ENCODE measurements at places on chromosomes 7 and 10.

GRCh38 chr10:116753759-116754158 lies 11.4 kb upstream of the HSPA12A start:
- no peak for DNase-seq

DNA sequence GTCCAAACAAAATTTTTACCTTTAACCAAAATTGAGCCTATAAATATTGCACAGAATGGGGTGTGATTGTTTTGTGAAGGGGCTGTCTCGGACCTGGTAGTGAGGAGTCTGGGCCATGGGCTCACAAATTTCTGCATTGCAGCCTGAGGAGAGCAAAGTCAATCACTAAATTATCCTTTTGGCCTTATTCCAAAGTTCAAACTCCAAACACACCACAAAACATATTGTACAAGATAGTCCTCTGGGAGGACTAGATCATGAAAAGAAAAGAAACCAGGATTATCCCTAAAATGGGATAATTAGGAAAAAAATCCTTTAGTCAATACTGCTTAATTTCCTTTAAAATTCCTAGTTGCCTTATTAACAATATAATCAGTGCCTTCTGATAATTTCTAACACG lies 115.5 kb downstream of the BUB3 start:
- DNase-seq, result no peak

- DNase-seq, result no peak
Observed at GRCh38 chr7:130432886-130433285, 7.9 kb downstream of the CEP41 start.

GRCh38 chr10:15084502-15084922 lies 4.1 kb downstream of the ACBD7 start:
- no peak for DNase-seq

DNA sequence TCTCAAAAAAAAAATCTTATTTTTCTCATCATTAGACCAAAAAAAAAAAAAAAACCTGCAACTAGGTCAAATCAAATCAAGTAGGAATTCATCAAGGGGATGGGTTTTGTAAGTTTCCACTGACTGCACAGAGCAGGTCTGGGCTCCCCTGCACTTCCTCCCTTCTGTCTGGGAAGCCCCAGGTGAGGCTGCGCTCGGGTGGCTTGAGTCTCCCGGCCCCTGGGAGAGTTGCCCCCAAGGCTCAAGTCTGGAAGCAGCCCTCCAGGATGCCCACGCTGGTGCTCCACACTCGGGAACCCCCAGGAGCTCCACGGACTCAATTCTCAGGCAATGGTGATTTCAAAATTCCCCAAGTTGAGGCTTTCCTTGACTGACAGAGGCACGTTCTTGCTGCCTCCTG lies 41.7 kb upstream of the RBM33 start:
- DNase-seq, result no peak

DNA sequence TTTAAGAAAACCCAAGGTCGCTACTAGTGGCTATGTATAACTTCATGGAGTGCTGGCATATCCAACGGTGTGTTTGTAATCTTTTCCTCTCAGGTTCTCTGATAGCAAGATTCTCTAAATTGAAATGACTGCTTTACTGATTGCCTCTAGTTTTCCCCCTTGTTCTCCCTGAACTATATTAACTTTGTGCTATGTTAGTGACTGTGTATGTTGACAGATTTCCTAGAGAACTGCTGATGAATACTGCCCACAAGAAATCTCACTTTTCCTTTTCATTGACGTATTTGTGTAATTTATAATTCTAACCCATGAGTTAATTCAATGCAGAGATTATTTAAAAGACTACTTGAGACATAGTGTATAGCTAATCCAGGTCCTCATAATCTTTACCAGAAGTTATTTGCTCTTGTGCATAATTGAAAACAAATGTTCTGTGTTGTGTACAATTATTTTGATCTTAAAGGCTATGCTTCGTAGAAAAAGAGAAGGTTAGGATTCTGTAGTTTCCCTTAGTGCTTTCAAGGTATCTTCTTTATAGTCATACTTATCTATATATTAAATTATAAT lies 70.6 kb upstream of the GLCCI1 start:
- DNase-seq, result no peak

- DNase-seq, result no peak
Observed at GRCh38 chr10:121462955-121463354, 135.3 kb downstream of the FGFR2 start.

- DNase-seq, result peak; percentile 13
Observed at GRCh38 chr10:22230158-22230833, 12.5 kb upstream of the EBLN1 start.

- DNase-seq, result no peak
Observed at GRCh38 chr10:94005050-94005449, 11.3 kb downstream of the PLCE1 start.

DNA sequence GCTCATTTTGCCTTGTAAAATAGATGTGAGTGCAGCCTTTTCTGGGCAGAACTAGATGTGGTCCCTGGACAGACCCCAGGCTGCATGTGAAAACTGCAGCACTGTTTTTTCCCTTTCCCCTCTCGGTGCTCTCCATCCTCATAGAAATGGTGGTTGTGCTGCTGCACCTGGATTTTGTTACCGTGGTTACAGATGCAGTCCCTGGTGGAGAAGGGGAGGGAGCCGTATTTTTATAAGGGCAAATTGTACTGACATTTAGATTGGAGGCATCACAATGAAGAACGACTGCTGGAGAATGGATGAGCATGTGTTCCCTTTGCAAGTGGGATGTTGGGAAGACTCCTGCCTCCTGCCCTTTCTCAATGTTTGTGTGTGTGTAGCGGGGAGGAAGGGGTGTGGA lies 469.9 kb downstream of the CCSER2 start:
- no peak for DNase-seq

DNA sequence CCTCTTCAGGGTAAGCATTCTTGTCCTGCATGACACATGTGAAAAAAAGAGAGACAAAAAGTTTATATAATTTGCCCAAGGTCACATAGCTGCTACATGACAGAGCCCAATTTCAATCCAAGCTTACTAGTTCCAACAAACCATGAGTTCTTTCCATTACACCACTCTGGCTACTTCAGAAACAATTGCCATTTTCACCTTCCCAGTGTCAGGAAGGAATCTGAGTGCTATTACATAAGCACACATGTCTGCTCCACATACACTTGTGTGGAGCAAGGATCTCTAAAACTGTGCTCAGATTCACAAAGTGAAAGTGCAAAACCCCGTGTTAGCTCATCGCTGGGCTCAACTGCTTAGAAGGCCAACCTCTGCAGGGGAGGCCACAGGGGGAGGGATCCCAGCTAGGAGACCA lies 356.2 kb upstream of the NFE2L3 start:
- DNase-seq, result no peak

DNA sequence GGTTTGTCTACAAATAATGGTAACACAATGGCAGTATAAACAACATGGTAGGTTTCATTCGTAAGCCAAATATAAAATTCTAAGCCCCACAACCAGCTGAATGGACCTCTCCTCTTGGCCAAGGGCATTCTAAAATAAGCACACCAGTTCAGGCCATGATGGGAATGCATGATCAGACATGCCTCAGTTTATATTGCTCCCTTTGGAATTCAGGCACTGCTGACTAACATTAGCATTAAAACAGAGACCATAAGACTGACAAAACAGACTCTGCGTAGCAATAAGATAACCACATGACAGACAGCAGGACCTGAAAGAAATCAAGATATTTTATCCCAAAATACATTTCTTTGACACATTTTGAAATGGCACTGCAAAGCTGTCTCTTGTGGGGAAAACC lies 125.8 kb downstream of the FAM107B start:
- no peak for DNase-seq

- DNase-seq, result no peak
Observed at GRCh38 chr10:113158183-113158582, 208.1 kb downstream of the TCF7L2 start.

GRCh38 chr7:134966691-134967090 lies 19.6 kb upstream of the AGBL3 start:
- no peak for DNase-seq

GRCh38 chr10:118865998-118866693 lies 111.4 kb upstream of the CACUL1 start:
- no peak for DNase-seq

DNA sequence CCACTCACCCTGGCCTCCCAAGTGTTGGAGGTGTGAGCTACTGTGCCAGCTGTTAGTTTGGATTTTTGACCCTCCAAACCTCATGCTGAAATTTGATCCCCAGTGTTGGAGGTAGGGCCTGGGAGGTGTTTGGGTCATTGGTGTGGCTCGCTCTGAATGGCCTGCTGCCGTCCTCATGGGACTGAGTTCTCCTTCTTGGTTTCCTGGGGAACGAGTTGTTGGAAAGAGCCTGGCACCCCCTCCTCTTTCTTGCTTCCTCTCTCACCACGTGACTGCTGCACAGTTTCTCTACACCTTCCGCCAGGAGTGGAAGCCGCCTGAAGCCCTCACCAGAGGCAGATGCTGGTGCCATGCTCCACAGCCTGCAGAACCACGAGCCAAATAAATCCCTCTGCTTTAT lies 253.5 kb downstream of the PHTF2 start:
- DNase-seq, result no peak

DNA sequence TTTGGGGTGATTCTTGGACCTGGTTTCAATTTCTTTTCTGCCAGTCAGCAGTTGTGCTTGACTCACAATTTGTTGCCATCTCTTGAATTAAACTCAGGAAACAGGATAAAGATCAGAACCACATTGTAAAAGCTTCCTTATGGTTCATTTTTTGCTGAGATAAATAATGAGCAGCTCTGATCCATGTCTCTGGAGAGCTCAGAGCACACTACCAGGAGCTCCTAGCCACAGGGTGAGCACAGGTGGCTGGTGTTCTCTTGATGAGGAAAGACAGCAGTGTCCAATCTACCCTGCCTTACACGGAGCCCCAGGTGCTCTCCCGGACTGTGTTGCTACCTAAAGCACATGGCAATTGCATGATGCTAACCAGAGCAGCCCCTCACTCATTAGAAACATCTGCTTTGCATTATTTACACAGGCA lies 17.2 kb upstream of the FAM170B start:
- DNase-seq, result no peak

- DNase-seq, result no peak
Observed at GRCh38 chr7:33076737-33077136, 14.2 kb upstream of the NT5C3A start.

DNA sequence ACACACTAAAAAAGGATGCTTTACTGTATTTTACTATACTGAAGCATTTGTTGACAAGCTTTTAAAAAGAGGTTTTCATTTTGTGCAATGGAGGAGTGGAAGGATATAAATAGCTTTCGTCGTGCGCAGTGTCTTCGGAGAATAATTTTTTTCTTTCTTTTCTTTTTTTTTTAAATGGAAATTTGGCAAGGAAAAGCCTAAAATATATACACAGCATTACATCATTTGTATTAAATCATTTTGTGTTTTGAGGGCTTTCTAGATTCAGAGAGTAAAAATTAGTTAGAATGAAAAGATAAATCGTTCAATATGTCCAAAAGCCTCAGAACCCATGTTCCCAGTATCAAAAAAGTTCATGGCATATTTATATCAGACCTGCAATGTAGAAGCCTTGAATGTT lies 150.2 kb upstream of the FERD3L start:
- no peak for DNase-seq

DNA sequence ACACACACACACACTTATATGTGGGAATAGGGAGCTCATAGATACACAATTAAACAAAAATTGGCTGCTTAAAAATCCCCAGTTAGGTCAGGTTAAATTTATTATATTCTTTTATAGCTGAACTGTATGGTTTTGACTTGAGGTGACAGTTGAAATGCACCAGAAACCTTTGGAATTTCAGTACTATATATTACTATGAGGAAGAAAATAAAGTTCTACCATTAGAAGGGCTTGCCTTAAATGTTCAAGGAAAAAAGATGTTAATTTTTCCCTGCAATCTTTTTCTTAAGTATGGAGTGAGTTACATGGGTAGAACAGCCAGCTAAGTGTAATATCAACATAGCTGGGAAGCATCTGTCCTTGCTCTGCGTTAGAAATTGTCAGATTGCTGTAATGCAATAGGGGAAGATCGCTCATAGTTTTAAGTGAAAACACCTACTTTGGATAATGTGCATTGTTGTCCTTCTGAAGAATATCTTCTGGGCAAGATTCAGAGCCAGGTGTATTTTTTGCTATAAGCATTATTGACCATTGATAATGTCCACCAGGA lies 415.8 kb upstream of the MKI67 start:
- DNase-seq, result no peak

GRCh38 chr10:71368176-71368575 lies 28.5 kb upstream of the CDH23 start:
- no peak for DNase-seq

DNA sequence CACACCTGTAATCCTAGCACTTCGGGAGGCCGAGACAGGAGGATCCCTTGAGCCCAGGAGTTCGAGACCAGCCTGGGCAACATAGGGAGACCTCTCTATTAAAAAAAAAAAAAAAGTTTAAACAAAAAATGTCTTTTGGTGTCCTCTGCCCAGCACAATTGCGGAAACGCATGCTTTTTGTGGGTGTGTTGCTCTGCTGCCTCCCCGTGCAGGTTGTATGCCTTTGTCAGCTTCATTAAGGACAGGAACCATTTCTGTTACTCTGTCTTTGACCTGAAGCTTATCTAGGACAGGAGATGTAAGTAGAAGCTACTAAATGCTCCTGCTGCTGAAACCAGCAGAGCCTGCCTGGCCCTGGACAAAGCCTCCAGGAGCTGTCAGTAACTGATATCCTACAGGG lies 21.3 kb upstream of the ANKRD2 start:
- no peak for DNase-seq

GRCh38 chr7:131284702-131285419 lies 42.8 kb upstream of the MKLN1 start:
- no peak for DNase-seq

DNA sequence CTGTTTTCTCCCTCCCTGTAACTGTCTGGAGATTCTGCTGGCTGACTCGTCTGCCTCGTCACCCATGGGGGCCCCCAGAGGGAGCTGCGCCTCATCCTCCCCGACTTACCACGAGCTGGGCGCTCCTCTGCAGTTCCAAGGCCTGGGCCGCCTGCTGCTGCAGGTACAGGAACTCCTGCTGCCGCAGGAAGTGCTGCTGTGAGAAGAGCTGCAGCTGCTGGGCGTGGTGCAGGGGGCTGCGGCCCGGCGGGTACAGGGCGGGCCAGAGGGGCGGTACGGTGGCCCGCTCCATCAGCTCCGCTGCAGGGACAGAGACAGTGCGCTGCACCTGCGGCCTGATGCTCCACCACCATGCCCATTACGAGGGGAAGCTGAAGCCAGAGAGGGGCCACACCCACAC lies 47.7 kb downstream of the TNRC18 start:
- DNase-seq, result no peak

DNA sequence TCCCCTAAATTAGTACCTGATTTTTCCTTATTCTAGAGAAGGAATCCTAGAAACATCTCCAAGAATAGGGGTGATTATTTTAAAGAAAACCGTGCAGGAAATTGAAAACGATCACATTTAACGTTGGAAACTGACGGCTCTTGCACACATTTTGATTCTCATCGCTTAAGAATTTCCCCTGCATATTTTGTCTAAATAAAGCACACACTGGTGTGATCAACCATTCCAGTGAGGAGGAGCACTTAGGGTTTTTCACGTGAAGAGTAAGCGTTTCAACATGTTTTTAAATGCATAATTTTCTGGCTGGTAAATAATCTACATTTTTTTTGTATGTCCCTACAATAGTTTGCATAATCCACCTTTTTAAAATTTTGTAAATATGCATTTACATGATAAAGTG lies 229.7 kb upstream of the PFKP start:
- DNase-seq, result no peak

Data from GM12891 (cell line).